ENCODE measurements at places on chromosomes 13 and 19.

- DNase-seq: no peak
These were observed 459 bp downstream of the PCDH20 start for GRCh38 chr13:61415058-61415721.

DNA sequence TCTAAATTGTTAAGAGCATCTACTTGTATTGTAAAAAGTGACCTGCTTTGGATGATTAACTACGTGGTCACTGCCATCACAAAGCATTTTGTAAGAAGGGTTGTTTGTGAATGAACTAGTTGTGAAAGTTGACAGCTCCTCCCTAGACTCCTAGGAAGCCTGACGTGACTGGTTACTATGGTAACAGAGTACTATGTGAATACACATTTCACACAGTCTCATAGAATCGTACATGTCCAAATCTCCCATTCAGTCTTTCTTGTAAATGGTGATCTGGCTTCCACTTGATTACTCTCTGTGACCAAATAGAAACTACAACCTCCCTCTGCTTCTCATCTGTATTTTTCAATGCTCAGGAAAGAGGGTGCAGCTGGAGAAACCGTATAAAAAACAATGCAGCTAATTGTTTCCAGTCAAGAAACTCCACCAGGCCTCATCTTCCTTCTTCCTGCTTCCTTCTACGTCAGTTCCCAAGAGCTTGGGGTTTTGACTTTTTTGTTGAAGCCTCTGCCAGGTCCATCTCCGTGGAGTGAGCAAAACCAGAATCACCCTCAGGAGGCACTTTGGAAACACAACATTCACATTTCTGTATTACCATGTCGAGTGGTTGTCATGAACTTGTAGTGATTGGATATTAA, 83.4 kb downstream of the GPC6 start:
- no peak for DNase-seq

DNA sequence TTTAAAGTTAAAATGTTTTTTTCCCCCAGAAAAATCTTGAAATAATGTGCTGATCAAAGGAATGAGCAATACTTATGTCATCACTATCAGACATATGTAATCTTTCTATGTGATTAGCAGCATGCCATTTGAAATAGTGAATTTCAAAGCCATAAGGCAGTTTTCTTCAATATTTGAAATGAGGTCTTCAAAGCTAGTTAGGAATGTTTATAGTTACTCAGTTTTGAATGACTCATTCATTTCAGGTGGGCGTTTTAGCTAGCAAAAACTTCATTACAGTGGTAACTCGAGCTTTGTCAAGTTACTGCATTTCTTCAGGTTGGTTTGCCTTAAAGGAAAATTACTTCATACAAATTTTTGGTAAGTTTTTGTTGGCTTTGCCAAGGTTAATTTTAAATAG, 102.1 kb downstream of the ATP8A2 start:
- DNase-seq: no peak

- no peak for DNase-seq
These were observed 386.5 kb downstream of the PCDH17 start for GRCh38 chr13:58018020-58018419.

DNA sequence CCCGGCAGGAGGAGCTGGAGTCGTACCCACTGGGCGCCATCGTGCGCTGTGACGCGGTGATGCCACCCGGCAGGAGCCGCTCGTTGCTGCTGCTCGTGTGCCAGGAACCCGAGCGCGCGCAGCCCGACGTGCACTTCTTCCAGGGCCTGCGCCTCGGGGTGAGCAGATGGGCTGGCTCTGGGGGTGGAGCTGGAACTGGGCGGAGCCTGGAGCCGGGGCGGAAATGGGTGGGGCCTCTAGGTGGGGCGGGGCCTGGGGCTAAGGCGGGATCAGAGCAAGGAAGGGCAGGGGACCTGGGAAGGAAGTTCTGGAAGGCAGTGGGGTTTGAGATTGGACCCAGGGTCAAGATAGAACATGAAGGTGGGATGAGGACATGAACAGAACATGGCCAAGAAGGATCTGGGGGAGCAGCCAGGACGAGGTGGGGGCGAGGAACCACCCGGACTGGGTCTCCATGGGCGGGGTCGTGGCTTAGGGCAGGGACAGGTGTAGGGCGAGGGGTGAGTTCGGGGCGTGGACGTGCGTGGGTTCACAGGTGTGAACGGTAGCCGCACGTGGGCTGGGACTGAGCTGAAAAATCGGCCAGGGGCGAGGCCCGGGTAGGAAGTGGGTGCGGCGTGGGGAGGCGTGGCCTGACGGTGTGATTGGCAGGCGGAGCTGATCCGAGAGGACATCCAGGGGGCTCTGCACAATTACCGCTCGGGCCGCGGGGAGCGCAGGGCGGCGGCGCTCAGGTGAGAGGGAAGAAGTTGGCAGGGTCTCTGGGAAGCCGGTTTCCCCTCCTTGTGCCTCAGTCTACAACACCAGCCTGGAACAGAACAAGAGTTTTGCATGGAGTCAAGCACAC, 4.7 kb downstream of the EPS8L1 start:
- DNase-seq: no peak
